Prostate gland (tissue), 2 donors: ENCODE measurements at places on chromosomes 11 and 22.

DNA sequence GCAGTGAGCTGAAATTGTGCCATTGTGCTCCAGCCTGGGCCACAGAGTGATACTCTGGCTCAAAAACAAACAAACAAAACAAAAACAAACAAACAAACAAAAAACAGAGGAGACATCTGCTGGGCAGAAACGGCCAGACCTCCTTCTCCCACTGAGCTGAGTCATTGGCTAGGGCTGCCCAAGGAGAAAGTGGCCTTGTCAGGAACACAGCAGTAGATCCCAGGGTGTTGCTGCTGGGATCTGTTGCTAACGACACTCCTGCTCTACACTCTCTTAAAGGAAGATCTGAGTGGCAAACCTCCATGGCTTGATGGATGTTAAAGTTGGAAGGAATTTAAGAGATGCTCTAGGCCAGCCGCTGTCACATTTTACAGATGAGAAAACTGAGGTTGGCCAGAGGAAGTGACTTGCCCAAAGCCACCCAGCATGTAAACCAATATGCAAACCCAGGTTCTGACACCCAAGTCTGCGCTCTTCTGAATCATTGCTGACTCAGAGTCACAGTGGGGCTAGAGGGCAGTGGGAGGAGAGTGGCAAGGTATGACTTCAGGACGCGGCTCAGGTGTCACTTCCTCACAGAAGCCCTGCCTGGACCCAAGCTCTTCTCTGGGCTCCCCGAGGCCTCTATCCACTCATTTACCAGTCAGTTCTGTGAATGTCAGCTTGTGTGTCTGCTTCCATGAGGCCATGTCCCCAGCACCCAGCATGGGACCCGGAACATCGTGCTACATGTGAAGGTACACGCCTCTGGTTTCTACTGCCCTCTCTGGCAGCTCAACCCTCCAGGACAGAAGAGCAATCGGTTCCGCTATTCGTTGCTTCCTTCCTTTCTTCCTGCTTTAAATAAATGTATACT, 11.3 kb upstream of the GDPD5 start:
- no peak for DNase-seq
- no peak overlapping the region for H3K4me3 ChIP-seq
- no peaks in the 10 kb centered on the region for H3K36me3 ChIP-seq
- no peak overlapping the region for H3K27ac ChIP-seq

DNA sequence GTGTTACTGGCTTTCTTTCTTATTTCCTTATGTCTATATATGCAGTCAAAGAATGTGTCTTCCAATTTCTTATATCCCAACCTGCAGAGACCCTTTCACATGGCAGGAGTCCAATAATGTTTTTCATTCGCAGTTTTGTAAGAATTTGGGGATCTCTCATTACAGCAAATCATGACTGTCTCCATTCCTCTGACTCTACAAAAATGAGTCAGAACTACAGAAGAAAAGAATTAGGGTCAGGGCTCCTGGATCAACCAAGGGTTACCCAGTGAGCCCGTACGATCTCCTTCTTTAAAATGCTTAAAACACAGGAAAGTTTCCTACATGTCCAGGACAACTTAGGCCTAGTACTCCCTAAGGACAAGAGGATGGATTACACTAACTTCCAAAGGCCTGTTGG, 42.2 kb downstream of the RPUSD4 start:
- H3K27ac ChIP-seq, result no peak overlapping the region
- no peaks in the 10 kb centered on the region for H3K36me3 ChIP-seq
- no peak for DNase-seq
- H3K4me1 ChIP-seq, result no peaks in the 10 kb centered on the region
- no peaks in the 10 kb centered on the region for H3K27me3 ChIP-seq

- DNase-seq, result no peak
- H3K4me3 ChIP-seq, result no peak overlapping the region
- H3K4me1 ChIP-seq, result peaks cover 4% of the 10 kb centered on the region
- no peaks in the 10 kb centered on the region for H3K27me3 ChIP-seq
Measured at GRCh38 chr11:28106353-28107043, 1.5 kb downstream of the KIF18A start.

DNA sequence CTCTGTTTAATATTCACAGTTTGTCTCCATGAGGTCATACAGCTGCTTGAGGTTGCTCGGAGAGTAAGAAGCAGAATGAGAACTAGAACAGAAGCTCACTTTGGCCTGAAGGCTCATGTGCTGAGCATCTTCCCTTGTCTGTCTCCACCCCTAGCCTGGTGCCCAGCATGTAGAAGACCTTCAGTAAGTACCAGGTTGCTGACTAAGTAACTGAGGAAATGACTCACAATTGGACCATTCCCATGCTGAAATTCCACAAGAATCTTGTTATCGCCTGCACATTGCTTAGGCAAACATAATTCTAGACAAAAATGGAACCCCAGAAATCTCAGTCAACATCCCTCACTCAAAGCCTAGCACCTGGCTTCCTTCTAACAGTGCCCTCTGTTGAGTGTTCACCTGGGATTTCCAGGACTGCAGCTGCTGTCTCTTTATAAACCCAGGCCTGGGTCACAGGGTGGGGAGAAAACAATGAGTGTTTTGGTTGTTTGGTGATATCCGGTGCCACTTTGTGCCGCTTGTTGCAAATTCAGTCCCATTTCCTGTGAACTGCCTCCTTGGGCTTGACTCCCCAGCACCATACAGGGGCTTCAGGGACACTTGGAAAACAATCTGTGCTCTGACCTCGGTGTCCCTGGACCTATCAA, 406.8 kb downstream of the ETS1 start:
- no peaks in the 10 kb centered on the region for H3K4me1 ChIP-seq
- DNase-seq, result no peak
- H3K27me3 ChIP-seq, result no peaks in the 10 kb centered on the region
- H3K4me3 ChIP-seq, result no peak overlapping the region

DNA sequence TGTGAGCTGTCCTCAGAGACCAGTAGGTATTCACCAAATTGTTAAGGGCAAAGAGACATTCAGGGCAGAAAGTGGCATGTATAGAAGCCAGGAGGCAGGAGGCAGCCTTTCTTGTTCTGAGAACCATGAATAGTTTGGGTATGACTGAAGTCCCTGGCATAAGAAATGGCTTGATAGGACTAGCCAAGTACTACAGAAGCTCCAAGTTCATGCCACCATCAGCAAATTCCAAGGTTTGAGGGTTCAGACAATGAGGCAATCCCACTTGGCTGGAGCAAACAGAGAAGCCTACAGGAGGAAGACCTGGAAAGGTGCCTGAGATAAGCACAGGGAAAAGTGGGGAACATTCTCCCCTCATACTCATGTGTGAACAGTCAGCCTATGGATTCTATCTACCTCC, 25.8 kb downstream of the XRRA1 start:
- no peaks in the 10 kb centered on the region for H3K27me3 ChIP-seq
- no peaks in the 10 kb centered on the region for H3K4me1 ChIP-seq
- no peak for DNase-seq
- H3K36me3 ChIP-seq, result no peaks in the 10 kb centered on the region
- H3K27ac ChIP-seq, result no peak overlapping the region

GRCh38 chr11:128701086-128701485, 7.2 kb downstream of the FLI1 start:
- DNase-seq, result no peak
- H3K4me3 ChIP-seq, result no peak overlapping the region
- no peak overlapping the region for H3K27ac ChIP-seq
- peaks cover 4% of the 10 kb centered on the region for H3K27me3 ChIP-seq
- no peaks in the 10 kb centered on the region for H3K4me1 ChIP-seq

DNA sequence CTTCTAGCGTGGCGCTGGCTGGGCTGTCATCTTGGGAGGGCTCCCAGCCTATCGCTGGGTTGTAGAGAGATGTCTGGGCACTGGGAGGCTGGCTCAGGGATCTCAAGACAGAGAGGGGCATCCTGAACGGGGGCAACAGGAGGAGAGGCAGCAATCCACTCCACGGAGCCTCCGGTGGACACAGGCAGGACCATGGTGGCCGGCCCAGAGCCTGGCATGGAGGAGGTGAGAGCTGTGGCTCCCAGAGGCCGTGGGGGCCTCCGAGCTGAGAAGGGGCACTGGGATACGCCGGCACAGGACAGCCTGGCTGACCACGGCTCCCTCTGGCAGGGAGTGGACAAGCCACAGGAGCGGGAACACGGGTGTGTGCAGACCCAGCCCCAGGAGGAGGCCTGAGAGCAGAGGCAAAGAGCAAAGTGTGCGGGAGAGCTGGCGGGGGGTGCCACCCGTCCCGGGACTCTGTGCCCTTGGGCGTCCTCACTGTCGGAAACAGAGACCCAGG, 9.1 kb downstream of the MRGPRF start:
- no peaks in the 10 kb centered on the region for H3K27me3 ChIP-seq
- peak overlapping the region; percentile 60 for H3K27ac ChIP-seq
- no peak for DNase-seq
- H3K4me1 ChIP-seq, result peaks cover 3% of the 10 kb centered on the region
- no peaks in the 10 kb centered on the region for H3K36me3 ChIP-seq

GRCh38 chr11:130370845-130371590, 56.3 kb upstream of the ZBTB44 start:
- no peaks in the 10 kb centered on the region for H3K36me3 ChIP-seq
- H3K27ac ChIP-seq, result no peak overlapping the region
- H3K4me3 ChIP-seq, result no peak overlapping the region
- no peak for DNase-seq
- H3K27me3 ChIP-seq, result no peaks in the 10 kb centered on the region

DNA sequence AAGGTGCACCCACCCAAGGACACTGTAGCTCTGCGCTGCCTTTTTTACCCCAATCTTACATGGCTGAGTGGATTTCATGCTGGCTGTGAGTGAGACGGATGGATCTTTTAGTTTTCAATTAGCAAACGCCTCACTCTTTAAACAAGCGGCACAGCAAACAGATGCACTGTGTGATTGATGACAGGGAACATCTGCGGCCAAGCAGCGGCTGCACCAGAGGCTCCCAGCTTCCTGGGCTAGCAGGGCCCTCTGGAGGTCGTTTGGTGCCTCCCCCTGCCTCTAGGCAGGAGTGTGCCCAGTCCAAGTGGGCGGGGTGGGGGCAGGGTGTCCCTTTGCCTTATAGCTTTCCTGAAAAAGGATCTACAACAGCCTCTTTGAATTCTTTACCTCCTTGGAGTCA, 2.1 kb upstream of the DRD2 start:
- H3K27ac ChIP-seq, result no peak overlapping the region
- no peak overlapping the region for H3K4me3 ChIP-seq
- DNase-seq, result no peak

DNA sequence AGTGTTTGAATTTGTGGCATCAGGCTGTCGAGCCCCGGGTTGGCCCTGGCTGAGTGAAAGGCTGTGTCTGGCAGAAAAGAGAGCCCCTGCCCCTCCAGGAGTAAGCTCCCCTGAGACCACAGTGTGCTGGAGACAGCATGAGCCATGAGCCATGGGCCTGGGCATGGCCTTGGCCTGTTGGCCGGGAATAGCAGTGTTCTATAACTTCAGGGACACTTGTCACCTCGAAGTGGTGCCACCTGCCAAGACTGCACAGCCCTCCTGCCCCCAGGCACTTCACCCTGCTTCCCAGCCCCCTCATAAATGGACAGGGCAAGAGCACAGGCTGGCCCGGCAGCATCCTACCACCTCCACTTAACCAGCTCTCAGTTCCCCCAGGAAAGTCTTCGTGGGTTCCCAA, 20.7 kb upstream of the SUSD2 start:
- no peak overlapping the region for H3K27ac ChIP-seq
- H3K4me1 ChIP-seq, result peaks cover 6% of the 10 kb centered on the region
- DNase-seq, result no peak
- H3K27me3 ChIP-seq, result no peaks in the 10 kb centered on the region

DNA sequence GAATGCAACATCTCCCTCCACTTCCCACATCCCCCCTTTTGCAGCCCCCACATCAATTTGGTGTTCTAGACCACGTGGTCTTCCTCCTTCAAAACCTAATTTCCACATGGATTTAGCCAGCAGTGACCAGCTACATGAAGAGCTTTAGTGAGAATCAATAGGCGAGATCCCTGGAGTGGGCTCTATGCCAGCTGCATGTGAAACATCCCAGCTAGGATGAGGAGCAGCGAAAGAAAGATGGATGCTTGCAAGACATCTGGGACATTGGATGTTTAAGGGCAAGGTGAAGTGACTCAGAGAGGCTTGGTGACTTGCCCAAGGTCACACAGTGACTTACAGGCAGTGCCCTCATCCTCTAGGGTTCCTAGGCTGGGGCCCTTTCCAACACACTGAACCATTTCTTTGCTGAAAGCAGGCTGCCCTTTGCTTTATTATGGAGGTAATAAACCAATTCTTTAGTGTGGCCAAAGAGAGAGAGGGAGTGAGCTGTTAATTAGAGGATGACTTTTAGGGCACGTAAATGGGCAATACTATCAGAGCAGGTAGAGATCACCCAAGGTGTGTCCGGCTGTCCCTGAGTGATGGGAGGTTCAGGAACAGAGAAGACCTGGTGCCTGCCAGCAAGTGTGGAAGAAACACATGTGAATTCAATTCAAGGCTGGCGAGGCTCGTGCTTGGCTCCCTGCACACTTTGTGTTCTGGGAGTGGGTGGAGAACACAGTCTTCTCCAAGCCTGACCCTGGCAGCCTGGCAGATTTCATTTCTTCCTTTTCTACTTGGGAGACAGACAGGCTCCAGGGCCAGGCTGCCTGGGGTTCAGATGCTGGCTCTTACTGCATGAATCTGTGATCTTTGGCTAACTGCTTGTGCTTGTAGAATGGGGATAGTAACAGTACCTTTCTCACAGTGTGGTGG, 24.0 kb downstream of the TSPAN18 start:
- H3K27ac ChIP-seq, result no peak overlapping the region
- H3K36me3 ChIP-seq, result no peaks in the 10 kb centered on the region
- no peak for DNase-seq
- no peaks in the 10 kb centered on the region for H3K4me1 ChIP-seq

DNA sequence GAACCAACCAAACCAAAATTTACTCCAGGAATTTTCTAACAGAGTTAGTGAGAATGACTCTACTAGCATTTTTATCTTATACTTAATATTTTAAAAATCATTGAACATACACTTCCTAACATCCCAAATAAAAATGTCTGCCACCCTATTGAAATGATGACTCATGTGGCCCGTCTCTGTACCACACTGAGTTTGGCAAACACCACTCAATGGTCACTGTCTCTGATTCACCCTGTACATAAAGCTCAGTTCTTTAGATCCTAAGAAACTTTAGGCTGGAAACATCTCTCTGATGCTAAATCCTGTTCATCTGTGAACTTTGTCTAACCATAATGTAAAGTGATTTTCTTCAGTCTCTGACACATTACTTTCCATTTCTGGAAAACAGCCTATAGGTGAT, 182.0 kb downstream of the CWF19L2 start:
- H3K4me1 ChIP-seq, result no peaks in the 10 kb centered on the region
- no peaks in the 10 kb centered on the region for H3K27me3 ChIP-seq
- DNase-seq, result no peak
- no peaks in the 10 kb centered on the region for H3K36me3 ChIP-seq
- no peak overlapping the region for H3K27ac ChIP-seq

GRCh38 chr22:43114958-43115357, 4.4 kb downstream of the BIK start:
- no peaks in the 10 kb centered on the region for H3K36me3 ChIP-seq
- peak overlapping the region; percentile 89 for H3K27ac ChIP-seq
- peaks cover 17% of the 10 kb centered on the region for H3K4me1 ChIP-seq

- H3K36me3 ChIP-seq, result no peaks in the 10 kb centered on the region
- peaks cover 2% of the 10 kb centered on the region for H3K4me1 ChIP-seq
- H3K4me3 ChIP-seq, result no peak overlapping the region
- H3K27ac ChIP-seq, result no peak overlapping the region
- H3K27me3 ChIP-seq, result no peaks in the 10 kb centered on the region
- no peak for DNase-seq
Measured at GRCh38 chr11:69657911-69658625, 17.1 kb downstream of the LTO1 start.
